ENCODE measurements at places on chromosomes 3 and 15.

- no peak for DNase-seq
Observed at GRCh38 chr3:143952569-143953072, 19.0 kb upstream of the DIPK2A start.

- no peak for DNase-seq
Observed at GRCh38 chr3:124322966-124323365, 331.0 kb upstream of the ROPN1 start.

DNA sequence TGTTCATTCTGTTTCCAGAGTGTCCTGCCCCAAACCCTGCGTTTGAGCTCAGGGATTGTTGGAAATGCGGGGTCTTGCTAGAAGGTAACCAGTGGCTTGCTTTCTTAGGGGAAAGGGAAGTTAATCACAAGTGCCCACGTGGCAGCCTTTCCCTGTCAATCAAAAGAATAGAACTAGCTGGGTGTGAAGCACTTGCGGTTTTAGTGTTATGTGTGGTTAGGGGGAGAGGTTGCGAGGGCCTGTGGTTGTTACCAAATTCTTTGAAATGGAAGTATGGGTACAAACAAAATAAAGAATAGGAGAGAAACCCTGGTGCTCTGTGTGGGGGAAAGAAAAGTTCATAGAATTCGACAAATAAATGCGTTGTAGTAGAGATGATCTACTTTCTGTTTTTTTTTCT, 67.6 kb downstream of the FNDC3B start:
- DNase-seq = no peak

DNA sequence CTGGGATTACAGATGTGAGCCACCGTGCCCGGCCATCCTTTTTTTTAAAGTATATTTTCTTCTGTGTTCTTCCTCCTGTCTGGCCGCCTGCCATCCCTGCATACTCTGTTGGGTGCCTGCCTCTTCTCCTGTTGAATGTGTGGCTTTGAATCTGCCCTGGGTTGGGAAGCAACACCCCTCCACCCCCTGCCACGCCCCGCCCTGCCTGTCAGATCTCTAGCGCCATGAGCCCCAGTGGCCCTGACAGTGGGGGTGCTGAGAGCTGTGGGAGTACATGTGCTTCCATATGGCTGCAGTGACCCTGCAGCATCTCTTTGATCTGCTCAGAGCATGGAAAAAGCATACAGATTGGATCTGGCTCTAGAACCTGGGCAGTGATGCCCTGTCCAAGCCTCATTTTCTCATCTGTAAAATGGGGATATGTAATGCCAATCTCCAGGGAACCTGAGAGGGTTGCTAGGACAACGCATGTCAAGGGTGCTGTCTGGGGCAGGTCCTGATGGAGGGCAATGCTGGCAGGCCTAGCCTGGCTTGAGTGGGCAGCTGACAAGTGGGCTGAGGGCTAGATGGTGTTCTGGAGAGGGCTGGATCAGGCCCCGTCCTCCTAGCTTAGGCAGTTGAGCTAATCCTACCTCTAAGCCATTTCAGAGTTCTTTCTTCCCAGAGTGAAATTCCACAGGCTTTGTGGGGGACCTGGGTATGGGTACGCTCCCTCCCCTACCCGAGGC, 23.9 kb downstream of the CCDC13 start:
- DNase-seq = no peak

DNA sequence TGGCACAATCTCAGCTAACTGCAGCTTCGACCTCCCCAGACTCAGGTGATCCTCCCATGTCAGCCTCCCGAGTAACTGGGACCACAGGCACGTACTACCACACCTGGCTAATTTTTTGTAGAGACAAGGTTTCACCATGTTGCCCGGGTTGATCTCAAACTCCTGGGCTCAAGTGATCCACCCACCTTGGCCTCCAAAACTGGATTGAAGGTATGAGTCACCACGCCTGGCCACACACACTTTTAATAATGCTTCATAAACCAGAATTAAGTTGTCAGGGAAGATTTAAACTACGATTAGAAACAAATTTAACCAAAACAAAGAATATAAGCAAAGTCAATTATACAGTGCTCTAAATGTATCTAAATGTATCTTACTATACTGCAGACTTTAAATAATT, 87.5 kb downstream of the LRRFIP2 start:
- DNase-seq = no peak

DNA sequence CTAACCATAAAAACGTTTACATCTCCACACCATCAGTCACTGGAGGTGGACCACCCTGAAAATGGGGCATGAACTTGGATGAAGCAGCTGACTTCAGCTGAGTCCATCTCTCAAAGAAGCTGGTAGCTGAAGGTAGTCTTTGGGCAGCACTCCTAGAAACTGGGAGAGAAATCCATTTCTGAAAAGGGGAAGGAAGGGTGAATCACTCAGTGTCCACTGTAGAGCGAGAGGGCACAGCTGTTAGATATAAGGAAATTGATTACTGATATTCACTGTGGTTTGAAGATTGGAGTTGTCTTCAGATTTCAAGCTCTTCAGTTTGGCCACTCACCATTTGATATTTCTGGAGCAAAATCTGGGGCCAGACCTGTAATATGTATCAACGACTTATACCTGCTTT, 499.0 kb upstream of the UBE2E2 start:
- no peak for DNase-seq

All from NCI-H1436 treated with DMSO at 0.1 percent for 48 hours (cell line).